ENCODE measurements at places on chromosomes 6 and 20.

DNA sequence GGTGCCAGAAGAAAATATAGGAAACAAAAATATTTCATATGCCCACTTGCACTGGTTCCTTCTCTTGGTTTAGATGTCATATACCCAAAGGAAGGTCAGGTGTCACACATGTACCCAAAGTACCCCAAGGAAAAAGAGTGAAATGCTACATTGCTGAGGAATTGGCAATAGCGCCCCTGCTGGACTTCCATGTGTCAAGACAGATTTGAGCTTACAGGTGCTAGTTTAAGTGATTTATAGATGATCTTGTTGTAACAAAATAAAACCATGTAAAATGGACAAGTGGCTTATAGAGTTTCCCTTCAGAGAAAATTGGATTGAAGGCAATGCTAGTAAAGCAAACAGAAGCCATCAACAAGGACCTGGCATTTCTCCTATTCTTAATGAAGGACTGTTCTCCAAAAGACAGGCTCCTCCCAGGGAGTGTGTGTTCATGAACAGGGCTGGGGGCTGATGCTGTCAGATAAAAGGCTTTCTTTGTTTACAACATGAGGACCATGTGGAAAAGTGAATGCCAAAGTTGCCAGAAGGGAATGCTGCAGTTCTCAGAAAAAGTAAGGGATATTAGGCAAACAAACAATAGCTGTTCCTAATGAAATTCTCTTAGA lies 64.3 kb upstream of the PAK5 start:
- no peak overlapping the region for H3K4me3 ChIP-seq
- H3K36me3 ChIP-seq = no peaks in the 10 kb centered on the region
- H3K27me3 ChIP-seq = peaks cover 5% of the 10 kb centered on the region
- DNase-seq = no peak
- H3K27ac ChIP-seq = no peak overlapping the region

DNA sequence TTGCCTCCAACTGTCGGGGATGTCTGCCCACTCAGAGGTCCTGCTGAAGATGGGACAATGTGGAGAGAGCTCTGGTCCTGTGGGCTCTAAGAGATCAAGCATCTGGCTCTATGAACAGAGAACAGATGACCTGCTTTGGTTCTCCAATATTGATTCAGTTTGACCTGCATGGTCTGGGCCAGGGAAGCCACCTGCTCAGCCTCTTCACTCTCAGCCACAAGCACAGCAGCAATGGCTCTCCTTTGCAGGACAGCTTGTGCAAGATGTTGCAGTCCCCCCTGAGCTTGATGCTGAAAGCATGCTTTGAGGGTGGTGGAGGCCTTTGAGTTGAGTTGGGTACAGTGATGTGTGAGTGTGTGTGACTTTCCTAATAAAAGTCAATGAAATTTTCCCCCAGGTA lies 18.6 kb upstream of the MCM3 start:
- H3K36me3 ChIP-seq = no peaks in the 10 kb centered on the region
- no peak overlapping the region for H3K4me3 ChIP-seq
- no peak overlapping the region for H3K27ac ChIP-seq
- no peak for DNase-seq
- H3K27me3 ChIP-seq = no peaks in the 10 kb centered on the region

GRCh38 chr6:121549736-121550135 lies 114.3 kb downstream of the GJA1 start:
- H3K27ac ChIP-seq = no peak overlapping the region
- H3K27me3 ChIP-seq = no peaks in the 10 kb centered on the region
- H3K36me3 ChIP-seq = peaks cover 3% of the 10 kb centered on the region
- H3K4me1 ChIP-seq = no peaks in the 10 kb centered on the region
- DNase-seq = no peak

DNA sequence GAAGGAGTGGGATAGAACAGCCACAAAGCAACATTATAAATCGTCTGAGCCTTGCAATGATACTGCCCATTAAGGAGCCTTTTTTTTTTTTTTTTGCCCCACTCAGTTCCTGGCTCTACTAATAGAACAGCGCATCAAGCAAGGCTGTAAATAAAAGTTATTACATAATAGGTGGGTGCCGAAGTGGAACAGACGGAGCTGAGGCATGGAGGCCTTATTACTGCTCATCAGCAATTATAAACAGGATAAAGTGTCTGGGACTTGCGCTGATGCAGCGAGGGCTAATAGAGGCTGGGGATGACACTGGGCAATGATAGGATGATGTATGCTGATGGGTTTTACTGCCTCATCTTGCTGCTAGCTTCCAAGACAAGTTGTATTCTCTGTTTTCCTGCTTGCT lies 272.1 kb downstream of the ZFAND3 start:
- DNase-seq = no peak
- peaks cover 15% of the 10 kb centered on the region for H3K36me3 ChIP-seq
- no peaks in the 10 kb centered on the region for H3K27me3 ChIP-seq
- no peak overlapping the region for H3K27ac ChIP-seq
- H3K4me3 ChIP-seq = no peak overlapping the region

- H3K27me3 ChIP-seq = peaks cover 2% of the 10 kb centered on the region
- no peak overlapping the region for H3K27ac ChIP-seq
- H3K4me3 ChIP-seq = no peak overlapping the region
Observed at GRCh38 chr6:147711476-147711875, 203.0 kb downstream of the SAMD5 start.

DNA sequence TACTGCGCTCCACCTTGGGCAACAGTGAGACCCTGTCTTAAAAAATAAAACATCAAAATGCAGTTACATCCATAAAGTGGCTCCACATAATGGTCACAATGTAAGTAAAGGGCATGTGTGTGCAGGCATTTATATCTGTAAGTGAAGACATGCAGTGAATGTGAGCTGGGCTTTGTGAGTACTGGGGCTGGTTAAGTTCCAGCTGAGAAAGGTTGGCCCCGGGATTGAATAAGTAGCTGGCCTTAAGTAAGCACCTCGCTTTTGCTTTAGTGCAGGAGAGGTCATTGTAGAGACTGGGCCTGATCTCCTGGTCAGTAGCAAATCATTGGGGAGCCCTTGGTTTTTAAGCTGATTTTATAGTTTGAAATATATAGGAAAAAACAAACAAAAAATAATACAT lies 8.0 kb downstream of the QKI start:
- no peaks in the 10 kb centered on the region for H3K36me3 ChIP-seq
- peaks cover 1% of the 10 kb centered on the region for H3K27me3 ChIP-seq
- H3K4me1 ChIP-seq = peaks cover 83% of the 10 kb centered on the region
- H3K27ac ChIP-seq = no peak overlapping the region
- no peak for DNase-seq

DNA sequence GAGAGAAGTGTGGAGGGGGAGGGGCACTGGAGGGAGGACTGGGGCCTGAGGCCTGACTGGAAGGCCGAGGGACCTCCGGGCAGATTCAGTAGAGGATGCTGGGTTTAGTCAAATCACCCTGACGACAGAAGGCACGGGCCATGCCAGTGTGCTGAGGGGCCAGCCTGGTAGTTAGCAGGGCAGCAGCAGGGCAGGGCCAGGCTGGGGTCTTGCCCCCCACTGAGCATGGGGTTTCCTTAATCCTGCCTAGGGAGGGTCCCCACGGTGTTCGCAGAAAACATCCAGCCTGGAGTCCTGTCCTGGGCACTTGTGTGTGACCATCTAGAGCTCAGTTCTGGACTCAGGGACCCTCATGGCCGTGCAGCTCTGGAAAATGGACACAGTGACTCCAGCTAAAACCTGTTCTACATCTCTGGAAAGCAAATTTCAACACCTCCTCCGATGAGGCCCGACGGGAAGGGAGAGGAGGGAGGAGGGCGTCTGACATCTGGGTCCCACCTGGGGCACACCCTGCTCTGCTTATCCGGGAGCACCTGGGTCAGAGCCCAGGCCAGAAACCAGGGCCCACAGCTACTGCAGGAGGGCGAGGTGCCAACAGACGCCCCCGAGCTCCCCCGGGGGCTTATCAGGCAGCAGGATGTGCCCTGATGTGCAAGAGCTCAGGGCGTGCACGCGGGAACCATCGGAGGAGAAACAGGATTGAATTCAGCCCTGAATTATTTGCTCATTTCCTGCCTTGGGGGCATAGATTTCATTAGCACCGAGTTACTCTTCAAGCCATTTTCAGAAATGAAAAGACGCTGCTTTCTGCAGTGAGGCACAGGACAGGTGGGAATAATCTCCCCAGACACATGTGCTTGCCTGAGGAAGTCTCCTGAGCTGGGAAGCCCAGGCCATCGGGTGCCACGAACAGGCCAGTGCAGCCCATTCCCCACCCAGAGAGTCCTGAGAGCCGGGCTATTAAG lies 78.0 kb upstream of the MPC1 start:
- no peak for DNase-seq
- H3K27me3 ChIP-seq = peaks cover 3% of the 10 kb centered on the region
- H3K36me3 ChIP-seq = peaks cover 9% of the 10 kb centered on the region

DNA sequence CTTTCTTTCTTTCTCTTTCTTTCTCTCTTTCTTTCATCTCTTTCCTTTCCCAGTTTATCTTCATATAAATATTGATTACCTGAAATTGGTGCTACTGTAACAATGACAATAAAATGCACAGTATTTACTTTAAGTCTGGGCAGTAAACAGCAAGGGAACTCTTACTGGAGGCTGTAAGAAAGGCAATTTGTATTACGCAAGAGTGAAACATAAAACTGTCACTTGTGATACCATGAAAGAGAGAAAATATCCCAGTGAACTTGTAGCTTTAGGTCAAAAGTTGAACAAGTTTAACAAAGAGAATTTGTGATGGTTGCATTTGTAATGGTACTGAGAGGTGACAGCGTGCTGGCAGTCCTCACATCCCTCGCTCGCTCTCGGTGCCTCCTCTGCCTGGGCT lies 80.0 kb downstream of the EYS start:
- H3K4me3 ChIP-seq = no peak overlapping the region
- DNase-seq = no peak
- no peaks in the 10 kb centered on the region for H3K4me1 ChIP-seq
- H3K27me3 ChIP-seq = no peaks in the 10 kb centered on the region
- peaks cover 4% of the 10 kb centered on the region for H3K36me3 ChIP-seq

DNA sequence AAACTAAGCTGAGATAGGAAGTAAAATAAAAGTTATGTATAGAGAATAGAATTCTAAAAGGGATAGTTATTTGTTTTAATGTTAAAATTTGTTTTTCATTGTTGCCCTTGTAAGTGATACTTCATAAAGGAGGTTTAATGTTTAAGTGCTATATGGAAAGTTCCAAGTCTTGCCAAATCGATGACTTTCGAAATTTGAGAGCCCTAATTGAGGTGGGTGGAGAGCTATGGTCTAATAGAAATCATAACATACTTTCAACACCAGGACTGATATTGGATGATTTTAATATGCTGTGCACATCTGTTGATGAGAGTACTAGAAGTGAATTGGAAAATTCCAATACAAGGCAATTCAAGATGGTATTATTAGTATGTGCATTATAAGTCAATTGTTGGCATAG lies 64.6 kb downstream of the RNF144B start:
- no peak for DNase-seq
- no peaks in the 10 kb centered on the region for H3K27me3 ChIP-seq
- H3K27ac ChIP-seq = no peak overlapping the region
- no peaks in the 10 kb centered on the region for H3K4me1 ChIP-seq

GRCh38 chr6:139418481-139419132 lies 44.2 kb upstream of the CITED2 start:
- H3K4me1 ChIP-seq = no peaks in the 10 kb centered on the region
- no peak overlapping the region for H3K27ac ChIP-seq

DNA sequence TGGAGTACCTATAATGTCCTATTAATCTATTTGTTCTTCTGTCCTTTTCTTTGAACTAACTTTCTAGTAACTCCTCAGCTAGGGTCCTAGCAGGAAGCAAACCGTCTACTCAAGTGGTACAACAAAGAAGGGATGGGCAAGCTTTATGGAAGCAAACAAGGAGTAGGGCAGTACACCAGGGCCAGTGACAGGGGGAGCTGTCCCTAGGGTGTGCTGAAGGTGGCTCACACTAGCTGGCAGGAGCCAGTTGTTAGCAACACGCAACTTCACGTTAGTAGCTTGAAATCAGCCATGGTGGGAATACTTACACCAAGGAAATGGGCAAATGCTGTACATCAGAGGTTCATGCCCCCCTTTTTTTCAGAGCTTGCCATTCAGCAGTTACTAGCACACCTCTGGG lies 74.0 kb upstream of the EYA2 start:
- no peaks in the 10 kb centered on the region for H3K36me3 ChIP-seq
- H3K27me3 ChIP-seq = peaks cover 7% of the 10 kb centered on the region
- no peak for DNase-seq
- H3K4me1 ChIP-seq = no peaks in the 10 kb centered on the region

GRCh38 chr6:142822842-142823241 lies 122.1 kb downstream of the HIVEP2 start:
- DNase-seq = no peak
- no peak overlapping the region for H3K27ac ChIP-seq

DNA sequence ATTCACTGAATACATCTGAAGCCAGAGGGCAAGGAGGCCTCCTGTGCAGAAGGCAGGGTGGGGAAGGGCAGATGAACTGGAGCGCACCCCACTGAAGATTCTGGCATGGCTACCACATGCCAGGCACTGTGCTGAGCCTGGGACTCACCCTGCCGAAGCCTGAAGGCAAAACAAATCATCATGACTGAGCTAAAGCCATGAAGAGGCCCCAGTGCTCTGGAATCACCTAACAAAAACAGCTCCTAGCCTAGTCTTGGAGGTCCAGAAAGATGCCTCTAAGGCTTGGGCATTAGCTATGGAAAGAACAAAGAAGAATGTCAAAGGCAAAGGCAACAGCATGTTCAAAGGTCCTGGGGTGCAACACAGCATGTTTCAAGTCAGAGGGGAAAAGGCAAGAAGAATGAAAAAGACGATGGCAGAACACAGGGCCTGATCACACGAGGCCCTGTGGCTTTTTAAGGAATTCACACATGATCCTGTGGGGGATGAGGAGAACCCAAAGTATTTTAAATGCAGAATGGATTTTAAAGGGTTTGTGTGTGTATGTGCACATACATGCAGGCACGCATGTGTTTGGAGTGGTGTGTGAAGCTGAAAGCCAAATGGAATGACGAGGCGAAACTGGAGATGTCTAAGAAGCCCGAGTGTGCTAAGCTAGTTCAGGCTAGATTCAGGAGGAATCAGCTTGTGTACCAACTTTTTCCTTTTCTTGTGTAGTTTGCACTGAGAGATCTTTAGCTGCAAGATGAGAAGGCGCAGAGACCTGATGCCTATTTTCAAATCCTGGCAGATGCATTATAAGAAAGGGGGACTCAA lies 261.4 kb downstream of the ZNF217 start:
- no peaks in the 10 kb centered on the region for H3K4me1 ChIP-seq
- H3K4me3 ChIP-seq = no peak overlapping the region
- no peaks in the 10 kb centered on the region for H3K36me3 ChIP-seq
- H3K27me3 ChIP-seq = peaks cover 2% of the 10 kb centered on the region
- no peak for DNase-seq
- H3K27ac ChIP-seq = no peak overlapping the region

DNA sequence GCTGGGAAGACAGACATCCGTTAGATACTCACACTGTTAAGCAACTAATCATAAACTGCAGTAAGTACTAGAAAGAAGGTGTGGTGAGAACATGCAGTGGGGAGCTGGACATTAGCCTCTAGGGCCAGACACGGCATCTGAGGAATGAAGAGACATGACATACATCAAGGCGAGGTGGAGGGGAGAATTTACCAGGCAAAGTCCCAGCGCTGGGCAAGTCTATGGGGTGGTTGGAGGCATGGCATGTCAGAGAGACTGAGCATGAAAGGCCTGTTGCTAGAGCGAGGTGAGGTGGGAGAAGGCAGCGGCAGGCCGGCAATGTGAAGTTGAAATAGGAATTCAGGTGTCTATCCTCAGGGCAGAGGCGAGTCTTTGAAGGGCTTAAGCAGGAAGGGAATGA lies 31.8 kb downstream of the SLC24A3 start:
- no peaks in the 10 kb centered on the region for H3K4me1 ChIP-seq
- H3K27ac ChIP-seq = no peak overlapping the region
- no peak for DNase-seq

All from immature natural killer cell (primary cell).